Renal cortical epithelial cell (primary cell): ENCODE measurements at places on chromosomes 11 and 22.

GRCh38 chr11:118343981-118344515 is at the start of gene CD3G:
TSS of gene CD3G (plus strand) at chr11:118344344. CDS start at chr11:118344424, 80 bp downstream.
- DNase-seq, result no peak

GRCh38 chr22:26740253-26740652 is 82.9 kb downstream of the MIAT start:
- DNase-seq, result no peak

DNA sequence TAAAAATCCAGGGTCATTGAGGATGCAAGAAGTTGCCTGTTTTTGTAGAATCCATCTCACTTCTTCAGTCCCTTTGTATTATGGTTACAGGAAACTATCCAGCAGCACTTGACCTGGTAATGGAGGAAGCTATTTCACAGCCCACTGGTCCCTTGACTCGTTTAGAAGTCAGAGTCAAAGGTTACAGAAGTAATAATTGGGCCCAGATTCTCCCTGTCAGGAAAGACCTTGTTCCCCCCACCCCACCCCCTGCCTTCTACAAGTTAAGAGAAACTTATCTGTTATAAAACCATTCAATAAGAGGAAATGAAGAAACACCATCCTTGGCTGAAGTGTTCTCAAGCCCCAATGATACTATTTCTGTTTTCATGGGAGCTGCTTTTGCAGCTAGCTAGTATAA is 65.8 kb downstream of the CSTPP1 start:
- peak; percentile 36 for DNase-seq

DNA sequence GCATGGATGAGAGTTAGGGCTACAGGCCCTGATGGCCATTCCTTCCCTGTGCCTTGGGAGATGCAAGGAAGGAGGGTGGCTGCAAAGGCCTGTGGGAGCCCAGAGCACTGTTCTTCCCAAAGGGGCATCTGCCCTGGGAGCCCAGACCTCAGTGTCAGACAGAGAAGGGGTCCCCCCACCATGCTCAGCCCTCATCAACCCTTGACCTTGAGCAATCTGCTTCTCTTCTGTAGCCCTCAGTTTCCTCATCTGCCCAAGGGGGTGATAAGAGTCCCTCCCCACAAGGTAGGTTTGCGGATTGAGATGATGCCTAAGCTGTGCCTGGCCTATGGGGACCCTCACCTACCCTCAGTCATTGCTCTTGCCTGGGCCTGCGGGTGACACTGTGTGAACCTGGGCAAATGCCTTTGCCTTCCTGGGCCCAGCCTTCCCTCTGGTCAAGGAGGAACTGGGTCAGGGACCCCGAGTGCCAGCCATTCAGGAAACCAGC is 47.5 kb downstream of the IGLL5 start:
- DNase-seq, result no peak

- no peak for DNase-seq
Measured at GRCh38 chr11:116164843-116165242, 607.9 kb downstream of the BUD13 start.
